ENCODE measurements at places on chromosomes 6 and 20. TPM values are rescaled to one million over a fixed set of nuclear protein-coding genes. Genes with fewer than 3 reads are reported as not detected.
A peak's percentile ranks its signal among the peaks of the same experiment; 100 is the strongest.

SYNDIG1 gene
- not detected for total RNA-seq

GRCh38 chr6:111971866-111972532, 81.9 kb upstream of the CCN6 start:
- DNase-seq, result no peak

- no peak for DNase-seq
Measured at GRCh38 chr6:158459726-158460125, 100.2 kb upstream of the TMEM181 start.

DNA sequence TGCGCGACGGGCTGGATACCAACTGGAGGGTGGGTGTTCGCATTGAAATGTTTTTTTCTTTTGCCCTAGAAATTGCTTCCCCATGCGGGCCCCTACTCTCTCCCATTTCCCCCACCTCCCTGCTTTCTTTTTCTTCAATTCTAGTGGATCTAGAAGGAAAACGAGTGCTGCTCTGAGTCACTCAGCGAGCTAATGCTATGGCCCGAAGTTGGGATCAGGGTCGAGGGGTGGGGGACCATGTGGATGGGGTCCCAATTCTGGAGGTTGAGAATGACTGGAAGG, 71.5 kb downstream of the SOX4 start:
- no peak for DNase-seq

- DNase-seq, result no peak
Measured at GRCh38 chr6:144065213-144065660, 30.1 kb downstream of the SF3B5 start.

DEFB127 gene
- not detected for total RNA-seq

DNA sequence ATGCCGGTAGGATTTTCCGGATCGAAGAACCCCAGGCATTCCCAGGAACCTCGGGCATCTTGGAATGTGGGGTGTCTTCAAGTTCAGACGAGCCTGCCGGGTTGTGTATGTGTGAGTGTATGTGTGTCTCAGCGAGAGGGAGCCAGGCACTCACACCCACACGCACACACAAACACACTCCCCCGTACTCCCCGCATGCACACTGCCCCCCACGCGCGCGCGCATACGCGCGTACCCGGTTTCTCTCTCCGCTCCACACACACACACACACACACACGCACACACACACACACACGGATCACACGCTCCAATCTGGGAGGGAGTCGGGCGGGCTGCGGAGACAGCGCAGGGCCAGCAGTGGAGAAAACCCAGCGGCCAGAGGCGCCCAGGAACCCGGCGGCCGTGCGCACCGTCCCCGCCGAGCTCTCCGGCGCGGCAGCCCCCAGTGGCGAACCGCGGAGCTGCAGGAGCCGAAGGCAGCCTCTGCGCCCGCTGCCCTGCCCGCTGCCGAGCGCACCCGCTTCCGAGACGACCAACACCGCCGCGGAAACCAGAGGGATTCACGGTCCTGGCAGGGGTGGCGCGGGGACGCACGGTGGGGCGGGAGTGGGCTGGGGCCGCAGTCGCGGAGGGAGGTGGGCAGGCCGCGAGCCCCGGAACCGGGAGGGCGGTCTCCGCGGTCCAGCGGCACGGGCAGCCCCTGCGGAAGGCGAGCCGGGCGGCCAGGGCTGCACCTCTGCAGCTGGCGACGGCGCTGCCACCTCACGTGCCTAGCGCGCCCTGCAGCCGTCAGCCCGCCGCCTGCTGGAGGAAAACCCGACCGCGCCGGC, at the start of gene LRFN2:
LRFN2 (minus strand) TSS at position 125 of the 830 bp plus-strand sequence.
- peak; percentile 74 for DNase-seq

DXO gene
- total RNA-seq, result 4.5 TPM

FOXS1 gene
- total RNA-seq, result 0.51 TPM

DNA sequence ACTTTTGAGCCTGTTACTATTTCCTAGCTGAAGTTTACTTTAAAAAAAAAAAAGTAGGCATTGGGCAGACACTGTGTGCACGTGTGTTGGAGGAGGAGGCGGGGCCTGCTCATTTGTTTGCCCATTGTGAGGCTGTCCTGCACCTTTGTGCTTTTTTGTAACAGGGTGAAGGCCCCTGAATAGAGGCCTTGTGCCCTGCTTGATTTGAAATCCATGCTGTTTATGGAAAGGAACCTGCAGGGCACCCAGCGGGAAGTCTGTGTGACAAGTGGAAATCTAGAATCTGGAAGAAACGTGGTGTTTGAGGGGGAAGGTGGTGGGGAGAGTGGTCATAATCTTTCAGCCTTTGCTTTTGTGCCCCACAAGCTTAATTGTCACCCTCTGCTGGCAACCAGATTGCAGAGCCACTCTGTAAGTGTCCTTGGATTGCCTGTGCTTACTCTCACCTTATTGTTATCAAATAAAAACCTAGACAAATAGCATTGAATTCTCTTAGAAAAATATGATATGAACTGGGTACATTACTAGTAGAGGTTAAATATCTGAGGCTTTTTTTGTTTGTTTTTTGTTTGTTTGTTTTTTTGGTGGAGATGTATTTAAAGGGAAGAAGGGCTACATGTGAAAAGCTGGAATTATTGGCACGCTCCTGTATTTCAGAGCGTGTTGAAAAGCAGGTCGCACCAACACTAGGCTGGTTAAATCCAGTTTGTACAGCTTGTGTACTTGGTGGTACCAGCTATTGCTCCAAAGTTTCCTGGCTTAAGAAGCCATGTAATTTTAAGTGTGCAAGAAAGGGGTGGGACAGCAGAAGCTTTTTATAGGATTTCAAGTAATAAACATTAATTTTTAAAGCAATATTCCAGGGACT, 156.3 kb downstream of the ARID1B start:
- DNase-seq, result peak; percentile 50

RSPO3 gene
- 1.6 TPM for total RNA-seq

TTLL9 gene
- not detected for total RNA-seq

- DNase-seq, result no peak
Measured at GRCh38 chr6:156311291-156311690, 465.9 kb upstream of the ARID1B start.

C6orf163 gene
- 3.0 TPM for total RNA-seq

REM1 gene
- 0.17 TPM for total RNA-seq

DNA sequence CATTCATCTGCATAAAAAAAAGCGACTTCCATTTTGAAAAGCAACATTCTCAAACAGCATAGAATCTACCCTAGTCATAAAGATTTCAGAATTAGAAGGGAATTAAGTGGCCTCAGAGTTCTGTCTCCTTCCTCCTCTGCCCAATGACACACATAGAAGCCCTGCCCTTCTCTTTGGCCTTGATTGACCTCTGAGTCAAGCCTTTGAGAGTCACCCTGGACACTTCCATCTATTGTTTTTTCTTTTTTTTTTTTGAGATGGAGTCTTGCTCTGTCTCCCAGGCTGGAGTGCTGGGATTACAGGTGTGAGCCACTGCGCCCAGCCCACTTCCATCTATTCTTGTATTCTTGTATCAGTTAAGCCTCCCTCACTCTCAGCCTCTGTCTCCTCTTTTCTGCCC, 44.8 kb upstream of the CTNNBL1 start:
- no peak for DNase-seq

PACSIN1 gene
- total RNA-seq, result 0.17 TPM

SLC22A2 gene
- not detected for total RNA-seq

DNA sequence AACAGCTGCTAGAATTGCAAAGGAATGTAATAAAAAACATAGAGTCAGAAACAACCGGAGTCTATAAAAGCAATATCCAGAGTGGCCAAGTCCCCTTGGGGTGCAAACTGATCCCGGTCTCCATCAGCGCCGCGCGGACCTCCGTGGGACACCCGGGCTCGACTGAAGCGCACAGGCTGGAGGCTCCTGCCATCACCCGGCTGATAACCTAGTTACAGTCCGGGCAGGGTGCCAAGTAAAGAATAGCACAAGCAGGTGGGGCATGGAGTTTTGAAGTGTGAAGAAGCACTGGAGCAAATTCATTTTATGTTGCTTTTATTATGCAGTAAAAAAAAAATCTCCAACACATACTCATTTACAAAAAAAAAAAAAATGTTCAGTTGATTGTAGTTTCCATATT, 205.1 kb upstream of the GMDS start:
- no peak for DNase-seq

HLA-DOA gene
- 1.3 TPM for total RNA-seq

DNA sequence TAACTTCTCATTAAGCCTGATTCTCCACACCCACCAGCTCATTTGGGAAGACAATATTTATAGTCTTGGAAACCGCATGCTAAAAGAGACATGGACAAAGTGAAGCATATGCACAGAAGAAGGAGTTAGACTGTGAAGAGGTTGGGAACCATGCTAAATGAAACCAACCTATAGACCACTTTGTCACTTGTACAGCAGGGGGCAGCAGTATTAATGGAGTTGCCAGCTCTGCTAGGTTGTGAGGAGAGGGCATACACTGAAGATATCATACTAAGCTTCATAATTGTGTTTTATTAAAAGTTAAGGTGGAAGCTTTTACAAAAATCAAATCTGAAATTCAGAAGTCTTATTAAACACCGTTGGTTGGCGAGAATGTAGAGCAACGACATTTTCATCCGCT, 38.3 kb upstream of the HMGCLL1 start:
- DNase-seq, result no peak

GRCh38 chr20:9441948-9442347, 72.4 kb upstream of the LAMP5 start:
- DNase-seq, result no peak

DNA sequence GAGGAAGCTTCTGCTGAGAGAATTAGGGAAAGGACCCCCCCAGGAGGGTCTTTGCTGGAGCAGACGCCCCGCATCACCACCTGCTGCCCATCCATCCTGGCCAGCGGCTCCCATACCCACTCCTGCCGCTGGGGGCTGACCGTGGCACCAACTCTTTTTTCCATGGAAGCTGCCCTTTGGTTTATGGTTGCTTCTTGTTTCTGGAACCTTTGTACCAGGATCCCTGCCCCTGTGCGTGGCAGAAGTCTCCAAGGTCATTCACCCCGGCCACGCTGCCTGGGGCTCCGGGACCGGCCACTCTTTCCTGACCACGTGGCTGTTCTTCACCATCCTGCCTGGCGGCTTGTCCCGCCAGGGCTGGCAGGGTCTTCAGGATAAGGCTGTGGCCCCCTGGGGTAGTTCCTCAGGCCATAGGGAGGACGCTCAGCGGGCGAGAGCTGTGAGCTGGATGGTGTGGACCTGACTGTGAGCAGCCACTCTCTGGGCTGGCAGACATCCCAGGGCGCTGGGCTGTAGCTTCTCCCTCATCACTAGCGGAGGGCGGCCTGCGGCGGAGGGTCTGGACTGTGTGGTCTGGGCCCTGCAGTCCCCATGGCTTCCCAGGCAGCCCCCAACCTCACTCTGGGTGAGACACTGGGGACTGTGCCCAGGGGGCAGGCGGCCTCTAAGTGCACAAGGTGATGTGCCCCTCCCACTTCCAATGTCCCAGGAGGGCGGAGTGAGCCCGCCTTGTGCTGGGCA, 22.8 kb upstream of the RBBP8NL start:
- no peak for DNase-seq

GRCh38 chr20:50388733-50389437, 121.3 kb upstream of the PTPN1 start:
- no peak for DNase-seq

GRCh38 chr6:8780653-8781052, 345.3 kb upstream of the SLC35B3 start:
- DNase-seq, result no peak

DNA sequence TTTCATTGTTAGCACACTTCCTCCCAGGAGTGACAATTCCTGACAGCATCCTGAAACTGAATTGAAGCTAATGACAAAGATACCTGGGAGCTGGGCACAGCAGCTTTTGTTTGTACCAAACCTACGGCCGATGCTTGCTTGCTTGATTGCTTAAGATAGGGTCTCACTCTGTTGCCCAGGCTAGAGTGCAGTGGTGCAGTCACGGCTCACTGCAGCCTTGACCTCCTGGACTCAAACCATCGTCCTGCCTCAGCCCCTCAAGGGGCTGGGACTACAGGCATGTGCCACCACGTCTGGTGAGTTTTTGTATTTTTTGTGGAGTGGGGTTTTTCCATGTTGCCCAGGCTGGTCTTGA, 84.7 kb upstream of the SCP2D1 start:
- no peak for DNase-seq

- DNase-seq, result no peak
Measured at GRCh38 chr20:8661229-8661952, 407.5 kb upstream of the PLCB4 start.

GRCh38 chr6:167416676-167417430, 92.0 kb downstream of the TTLL2 start:
- DNase-seq, result peak; percentile 25

BACH2 gene
- 1.9 TPM for total RNA-seq

ADGRG6 gene
- 57.8 TPM for total RNA-seq

DNA sequence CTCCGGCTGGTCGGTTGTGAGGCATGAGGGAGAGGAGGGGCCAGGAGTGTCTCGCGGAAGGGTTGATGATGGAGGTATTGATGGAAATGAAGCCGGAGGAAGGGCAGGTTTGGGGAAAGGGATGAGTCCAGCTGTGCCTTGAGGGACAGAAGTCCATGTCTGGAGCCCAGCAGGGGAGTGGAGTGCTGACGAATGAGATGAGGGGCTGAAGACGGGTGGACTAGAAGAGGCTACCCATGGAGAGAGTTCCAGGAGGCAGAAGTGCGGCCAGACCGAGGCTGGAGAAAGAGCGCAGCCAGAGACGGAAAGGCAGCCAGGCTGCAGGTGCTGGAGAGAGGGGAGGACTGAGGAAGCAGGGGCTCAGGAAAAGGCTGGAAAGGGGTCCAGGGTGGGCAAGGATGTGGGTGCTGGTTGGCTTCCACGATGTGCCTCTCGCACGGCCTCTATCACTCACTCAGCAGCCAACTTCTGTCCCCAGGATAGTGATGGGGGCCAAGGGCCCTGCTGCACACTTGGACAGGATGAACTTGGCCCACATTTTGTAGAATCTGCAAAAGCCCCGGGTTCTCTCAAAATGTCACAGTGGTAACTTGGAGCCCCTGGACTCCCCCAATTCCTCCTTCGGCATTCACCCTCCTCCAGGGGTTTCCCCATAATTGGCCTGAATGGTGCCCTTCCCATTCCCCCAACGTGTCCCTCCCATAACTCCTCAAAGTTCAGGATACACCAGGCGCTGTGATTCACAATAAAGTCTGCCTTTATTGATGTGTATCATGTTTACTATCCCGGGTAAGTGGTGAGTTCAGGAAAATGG, 627 bp upstream of the EIF6 start:
- DNase-seq, result no peak

DNA sequence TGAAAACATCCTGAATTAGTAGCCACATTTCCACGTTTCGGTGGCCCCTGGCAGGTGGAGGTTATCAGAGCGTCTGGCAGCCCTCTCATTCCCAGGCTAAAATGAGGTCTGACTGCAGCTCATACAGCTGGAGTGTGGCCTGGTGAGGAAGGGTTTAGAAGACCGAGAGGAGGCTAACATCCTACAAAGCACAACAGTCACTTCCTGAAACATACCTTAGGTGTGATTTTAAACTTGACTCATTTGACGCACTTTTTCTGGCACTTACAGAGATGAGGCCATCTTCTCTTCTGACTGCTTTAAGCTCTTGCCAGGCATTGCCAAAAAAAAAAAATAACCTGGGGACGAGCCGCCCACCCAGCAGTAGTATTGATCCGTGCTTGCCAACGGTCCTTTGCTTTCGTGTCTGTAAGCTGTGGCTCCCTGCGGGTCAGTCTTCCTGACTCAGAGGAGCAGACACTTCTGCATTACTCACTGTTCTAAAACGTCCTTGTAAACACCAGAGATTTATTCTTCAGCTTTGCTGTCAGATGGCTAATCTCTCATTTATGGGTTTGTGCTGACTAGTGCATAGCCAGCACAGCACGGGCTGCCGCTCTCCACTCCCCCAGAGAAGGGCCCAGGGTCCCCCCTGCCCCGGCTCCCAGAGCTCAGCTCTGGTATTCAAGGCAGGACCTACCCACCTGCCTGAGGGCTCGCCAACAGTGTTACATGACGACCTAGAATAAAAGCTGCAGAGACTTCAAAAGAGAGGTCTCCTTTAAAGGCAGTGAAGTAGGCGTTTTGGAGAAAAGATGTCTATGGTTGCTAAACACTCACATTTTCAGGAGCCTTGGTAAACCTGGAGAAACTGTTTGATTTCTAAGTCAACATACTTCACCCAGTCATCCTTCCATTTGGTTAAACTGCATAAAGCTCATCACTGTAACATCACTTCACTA, 78.5 kb upstream of the FRMD1 start:
- peak; percentile 17 for DNase-seq
